Left cardiac atrium (tissue), 4 donors: ENCODE measurements at places on chromosomes 12 and 14. TPM values are rescaled to one million over a fixed set of nuclear protein-coding genes. Genes with fewer than 3 reads are reported as not detected.

Gene IL25
- total RNA-seq, result not detected

Gene ASB2
- total RNA-seq, result 102 TPM

Gene CDH24
- total RNA-seq, result 3.4 TPM

Gene OTUB2
- 0.56 TPM for total RNA-seq

Gene DBX2
- total RNA-seq, result 0.13 TPM

Gene ZDHHC22
- not detected for total RNA-seq

Gene CLEC9A
- total RNA-seq, result not detected

Gene LMNTD1
- 0.58 TPM for total RNA-seq

Gene NUP107
- total RNA-seq, result 23.5 TPM

- no peak for DNase-seq
Measured at GRCh38 chr12:106739318-106739717, 35.2 kb upstream of the RIC8B start.

- DNase-seq, result no peak
Measured at GRCh38 chr12:40907115-40907527, 214.9 kb downstream of the CNTN1 start.

DNA sequence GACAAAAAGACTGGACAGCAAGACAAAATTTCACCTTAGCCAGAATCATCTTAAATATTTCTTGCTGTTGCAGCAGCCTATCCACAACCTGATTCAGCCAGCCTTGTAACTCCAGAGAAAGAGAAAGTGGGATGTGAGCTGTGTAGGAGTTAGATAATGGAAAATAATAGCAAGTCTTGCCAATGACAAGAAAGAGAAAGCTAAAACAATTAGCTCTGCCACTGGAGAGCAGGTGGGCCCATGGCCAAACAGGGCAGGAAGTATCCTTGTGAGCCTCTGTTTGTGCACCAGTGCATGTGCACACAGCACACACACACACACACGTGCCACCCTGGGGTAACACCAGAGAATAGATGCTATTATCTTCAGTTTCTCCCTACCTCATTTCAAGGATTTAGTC, 106.0 kb upstream of the CCDC196 start:
- peak; percentile 53 for DNase-seq

DNA sequence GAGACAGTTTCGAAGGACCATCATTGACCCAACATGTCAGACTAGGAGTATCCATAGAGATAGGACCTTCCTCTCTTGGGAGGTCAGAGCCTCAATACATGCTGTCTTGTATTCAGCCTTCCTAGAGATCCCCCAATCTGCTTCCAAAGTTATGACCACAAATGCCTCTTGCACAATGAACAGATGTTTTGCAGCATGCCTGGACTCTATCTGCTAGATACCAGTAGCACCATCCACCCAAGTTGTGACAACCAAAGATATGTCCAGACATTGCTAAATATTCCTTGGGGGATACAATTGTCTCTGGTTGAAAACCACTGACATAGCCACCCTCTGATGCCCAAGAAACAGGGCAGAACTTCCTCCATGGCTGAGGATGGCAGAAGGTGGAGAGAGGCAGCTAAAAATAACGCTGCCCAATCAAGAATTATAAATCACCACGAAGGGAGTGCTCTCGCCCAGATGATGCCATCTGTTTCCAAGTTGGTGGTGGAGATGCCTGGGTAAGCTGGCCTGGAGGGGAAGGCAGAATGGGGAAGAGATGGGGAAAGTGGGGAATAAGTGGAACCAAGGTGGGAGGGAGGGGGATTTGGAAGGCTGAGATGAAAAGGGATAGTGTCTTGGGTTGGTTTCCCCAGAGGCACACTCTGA, 42.9 kb upstream of the NOS1 start:
- DNase-seq, result no peak

GRCh38 chr12:67437011-67437410, 167.9 kb downstream of the CAND1 start:
- DNase-seq, result no peak

GRCh38 chr14:89365061-89365801, 51.8 kb downstream of the FOXN3 start:
- DNase-seq, result no peak

DNA sequence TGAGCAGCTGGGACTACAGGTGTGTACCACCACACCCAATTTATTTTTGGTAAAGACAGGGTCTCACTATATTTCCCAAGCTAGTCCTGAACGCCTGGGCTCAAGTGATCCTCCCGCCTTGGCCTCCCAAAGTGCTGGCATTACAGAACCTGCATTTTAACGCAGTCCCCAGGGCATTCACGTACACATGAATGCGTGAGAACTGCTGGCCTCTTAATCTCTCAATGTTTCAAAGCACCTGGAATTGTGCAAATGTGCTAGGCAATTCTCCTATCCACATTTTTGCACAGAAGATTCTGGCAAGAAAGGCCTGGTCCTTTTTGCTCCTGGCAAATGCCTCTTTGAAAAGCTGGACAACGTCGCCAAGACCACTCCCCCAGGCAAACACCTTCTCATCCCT, 35.2 kb downstream of the TESC start:
- no peak for DNase-seq

GRCh38 chr12:6550294-6551062, 5.4 kb downstream of the IFFO1 start:
- DNase-seq, result peak; percentile 47

DNA sequence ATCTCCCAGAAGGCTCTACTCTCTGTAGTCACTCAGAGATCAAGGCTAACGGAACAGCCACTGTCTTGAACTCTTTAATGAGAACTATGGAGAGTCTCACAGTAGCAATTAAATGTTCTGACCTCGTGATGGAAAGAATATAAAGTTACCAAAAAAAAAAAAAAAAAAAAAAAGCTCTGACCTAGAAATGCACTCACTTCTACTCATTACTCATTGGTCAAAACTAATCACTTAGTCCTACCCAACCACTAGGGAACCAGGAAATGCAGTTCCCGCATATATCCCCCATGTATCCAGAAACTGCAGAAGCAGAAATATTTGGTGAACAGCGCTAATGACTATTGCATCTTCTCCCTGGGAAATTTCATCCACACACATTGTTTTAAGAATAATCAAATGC, 29.5 kb upstream of the C12orf76 start:
- no peak for DNase-seq

GRCh38 chr12:58463051-58463450, 457.3 kb downstream of the LRIG3 start:
- DNase-seq, result no peak

GRCh38 chr14:29352706-29353080, 575.0 kb downstream of the PRKD1 start:
- no peak for DNase-seq

DNA sequence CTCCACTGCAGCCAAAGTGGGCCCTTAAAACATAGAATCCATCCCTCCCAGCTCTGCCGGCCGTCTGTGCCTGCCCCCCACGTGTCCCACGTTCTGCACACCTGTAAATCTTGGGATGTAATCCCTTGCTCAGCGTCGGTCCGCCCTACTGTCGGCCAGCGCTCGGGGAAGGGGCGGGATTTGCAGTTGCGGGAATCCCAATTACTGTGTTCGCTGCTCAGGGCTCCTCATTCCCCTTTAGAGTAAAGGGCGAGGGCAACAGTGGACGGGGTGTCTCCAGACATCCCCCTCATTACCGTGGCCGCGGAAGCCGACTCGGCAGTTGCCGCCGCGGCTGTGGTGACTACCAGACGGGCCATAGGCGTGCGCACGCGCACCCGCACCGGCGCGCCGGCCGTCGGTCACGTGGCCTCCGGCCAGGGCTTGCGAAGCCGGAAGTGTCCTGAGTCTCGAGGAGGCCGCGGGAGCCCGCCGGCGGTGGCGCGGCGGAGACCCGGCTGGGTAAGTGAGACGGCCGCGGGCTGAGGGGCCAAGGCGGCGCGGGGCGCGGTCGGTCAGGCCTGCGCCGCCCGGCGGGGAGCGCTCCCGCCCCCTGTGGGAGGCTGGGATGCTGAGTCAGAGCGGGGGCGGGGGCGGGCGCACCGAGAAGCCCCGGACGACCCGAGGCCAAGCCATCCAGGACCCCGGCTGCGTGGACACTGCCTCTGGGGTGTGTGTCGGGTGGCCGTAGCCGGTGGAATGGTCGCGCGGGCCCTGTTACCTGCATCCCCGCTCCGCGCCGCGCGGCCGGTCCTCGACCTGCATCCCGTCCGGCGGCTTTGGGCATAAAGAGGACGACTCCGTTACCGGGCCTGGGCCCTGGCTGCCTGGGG, at the start of gene TBK1:
TSS of gene TBK1 (plus strand) at position 434 of the 872 bp plus-strand sequence. CDS start 3,751 bp downstream, outside the sequence.
- peak; percentile 92 for DNase-seq

DNA sequence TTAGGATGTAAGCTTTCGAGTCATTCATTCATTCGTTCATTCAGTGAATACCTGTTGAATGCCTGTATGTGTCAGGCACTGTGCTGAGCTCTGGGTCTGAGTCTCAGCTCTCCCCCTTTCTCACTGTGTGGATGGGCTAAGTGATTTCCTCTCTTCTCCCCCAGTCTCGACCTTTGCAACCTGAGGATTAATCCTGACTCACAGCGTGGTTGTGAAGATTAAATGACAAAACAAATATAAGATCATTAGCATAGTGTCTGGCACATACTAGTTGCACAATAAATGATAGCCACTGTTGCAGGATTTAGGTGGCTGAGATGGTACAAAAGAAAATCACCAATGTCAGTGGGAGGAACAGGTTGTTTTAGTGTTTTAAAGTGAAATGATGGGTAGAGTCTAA, 136.7 kb downstream of the GPR135 start:
- no peak for DNase-seq

- peak; percentile 11 for DNase-seq
Measured at GRCh38 chr12:52209321-52209720, 17.5 kb upstream of the KRT80 start.

- DNase-seq, result no peak
Measured at GRCh38 chr12:131773582-131774221, 54.5 kb upstream of the MMP17 start.

DNA sequence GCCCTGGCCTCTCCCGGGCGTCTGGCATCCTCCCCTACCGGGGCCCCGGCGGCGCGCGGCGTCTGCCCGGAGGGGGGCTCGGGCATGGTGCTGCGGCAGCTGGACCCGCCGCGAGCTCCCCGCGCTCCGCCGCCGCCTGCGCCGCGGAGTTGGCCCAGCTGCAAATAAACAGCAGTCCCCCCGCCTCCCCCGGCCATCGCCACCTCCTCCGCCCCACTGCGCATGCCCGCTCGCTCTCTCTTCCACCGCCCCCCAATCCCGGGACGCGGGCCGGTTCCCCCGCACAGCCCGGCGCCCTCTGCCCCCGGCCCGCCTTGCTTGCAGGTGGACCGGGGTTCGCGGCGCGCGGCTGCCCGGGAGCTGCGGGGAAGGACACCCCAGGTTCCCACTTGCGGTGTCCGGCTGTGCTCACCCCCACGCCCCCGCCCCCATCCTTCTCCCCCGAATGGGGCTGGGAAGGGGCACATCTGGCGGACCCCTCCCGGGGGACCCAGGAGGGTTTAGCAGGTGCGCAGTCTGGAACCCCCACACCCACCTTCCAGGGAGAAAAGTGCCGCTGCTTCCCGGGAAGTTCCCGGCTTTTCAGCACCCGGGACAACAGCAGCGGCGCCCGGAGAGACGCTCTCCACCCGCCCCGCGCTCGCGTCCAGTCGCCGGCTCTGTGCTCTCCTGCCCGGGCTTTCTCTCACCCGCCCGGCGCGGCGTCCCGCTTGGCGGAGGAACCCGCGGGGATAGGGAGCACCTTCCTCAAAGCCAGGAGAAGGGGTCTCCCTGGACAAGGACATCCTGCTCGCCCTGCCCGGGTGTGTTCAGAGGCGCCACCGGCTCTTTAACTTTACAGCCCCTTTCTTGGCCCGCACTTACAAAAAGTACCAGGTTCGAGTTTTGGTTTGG, at the start of gene TMTC1:
TSS of gene TMTC1 (minus strand) at position 170 of the 894 bp plus-strand sequence. CDS start 191 bp downstream, outside the sequence.
- DNase-seq, result peak; percentile 88

GRCh38 chr12:76878099-76878898, 520 bp downstream of the CSRP2 start:
- peak; percentile 36 for DNase-seq

- DNase-seq, result no peak
Measured at GRCh38 chr12:127162902-127163301, 1104.1 kb upstream of the TMEM132C start.
